ENCODE measurements at places on chromosomes 2 and 18. TPM values are rescaled to one million over a fixed set of nuclear protein-coding genes. Genes with fewer than 3 reads are reported as not detected.

The CSRNP3 gene
- 0.44 TPM for total RNA-seq

The NCKAP5 gene
- total RNA-seq = under 0.01 TPM

The RSAD2 gene
- 0.20 TPM for total RNA-seq

DNA sequence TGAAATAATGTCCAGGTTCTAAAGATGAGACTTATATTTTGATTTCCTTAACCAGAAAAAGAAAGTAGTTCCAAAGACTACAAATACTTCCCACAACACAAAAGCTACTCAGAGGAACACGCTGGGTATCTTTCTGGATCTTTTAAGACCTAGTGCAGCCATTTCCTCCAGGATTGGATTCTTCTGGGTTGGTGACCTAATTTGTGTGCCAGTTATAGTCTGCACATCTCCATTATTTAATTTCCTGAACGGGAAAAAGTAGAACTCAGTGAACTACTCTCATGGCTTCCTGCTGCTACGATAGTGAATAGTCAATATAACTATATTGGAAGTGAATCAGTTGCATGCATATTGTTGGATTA, 1.5 kb downstream of the TMEM87B start:
- no peak for DNase-seq

GRCh38 chr2:60544062-60544461, 9.4 kb downstream of the BCL11A start:
- no peak for DNase-seq

DNA sequence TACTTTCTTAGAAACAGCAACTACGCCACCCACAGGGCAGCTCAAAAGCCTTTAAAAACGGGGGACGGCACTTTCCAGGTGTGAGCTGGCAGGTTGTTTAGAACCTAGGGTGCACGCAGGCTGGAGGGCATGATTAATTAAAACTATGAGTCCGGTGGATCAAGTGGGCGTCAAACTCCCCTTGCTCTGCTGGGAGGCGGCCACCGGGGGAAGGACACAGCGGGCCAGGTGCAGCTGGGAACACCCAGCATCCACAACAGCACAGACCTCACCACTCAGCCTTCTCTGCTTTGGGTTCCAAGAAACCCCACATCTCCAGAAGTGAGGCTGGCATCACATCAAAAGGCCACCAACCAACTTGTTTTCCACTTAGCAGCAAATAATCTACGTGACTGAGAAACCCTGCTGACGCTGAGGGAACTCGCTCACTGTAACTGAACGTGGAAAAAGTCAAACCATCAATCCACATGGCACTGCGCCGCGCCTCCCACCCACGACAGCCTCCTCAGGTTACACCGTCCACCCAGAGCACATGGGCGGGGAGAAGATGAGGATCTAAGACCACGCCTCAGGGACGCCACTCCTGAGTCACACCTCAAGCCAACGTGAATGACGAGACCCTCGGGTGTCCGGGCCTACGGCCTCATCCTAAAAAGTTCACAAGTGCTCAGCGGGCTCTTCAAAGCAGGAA, 118.2 kb downstream of the ZNF516 start:
- no peak for DNase-seq

DNA sequence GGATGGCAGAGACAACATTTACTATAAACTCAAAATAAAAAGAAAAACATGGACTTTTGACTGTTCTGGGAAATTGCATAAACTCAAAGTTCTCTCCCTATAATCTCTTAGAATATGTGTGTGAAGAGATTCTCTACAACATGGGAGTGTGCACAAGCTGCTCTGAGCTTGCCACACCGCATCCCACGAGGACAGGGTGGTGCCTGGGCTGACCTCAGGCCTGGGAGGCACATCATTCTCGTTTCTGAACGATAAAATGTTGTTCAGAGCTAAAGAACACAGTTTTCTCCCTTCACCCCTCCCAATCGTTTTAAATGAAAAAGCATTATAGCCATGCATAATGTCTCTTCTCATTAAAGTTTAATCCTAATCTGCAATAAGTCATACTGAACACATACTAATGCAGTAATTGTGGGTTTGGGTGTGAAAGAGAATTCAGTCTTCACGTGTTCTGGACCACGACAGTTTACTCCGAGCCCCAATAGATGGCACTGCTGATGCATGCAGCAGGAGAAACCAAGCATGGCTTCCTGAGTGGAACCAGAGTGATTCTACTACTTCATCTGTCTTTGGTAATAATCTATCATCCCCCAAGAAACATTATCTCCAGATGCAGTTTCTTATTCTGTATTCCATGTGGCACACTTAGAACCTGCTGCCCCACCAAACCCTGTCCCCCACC, 46.9 kb upstream of the LAMA1 start:
- no peak for DNase-seq

DNA sequence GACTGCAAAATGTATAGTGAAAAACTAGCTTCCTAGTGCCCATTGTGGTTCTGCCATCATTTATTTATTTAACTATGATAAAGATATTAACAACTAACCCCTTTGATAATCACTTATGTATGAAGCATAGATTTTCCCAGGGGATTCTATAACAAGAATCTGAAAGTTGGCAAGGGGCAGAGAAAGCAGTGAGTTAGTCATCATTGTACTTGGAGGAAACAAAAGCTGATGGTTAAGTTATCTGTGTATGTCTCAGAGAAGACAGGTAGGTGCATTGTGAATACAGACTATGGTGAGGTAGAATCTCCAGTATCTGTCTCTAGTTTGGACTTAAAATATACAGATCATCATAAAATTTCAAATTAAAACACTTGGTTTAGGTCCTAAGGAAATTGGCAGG, 2159.1 kb upstream of the CELF4 start:
- peak; percentile 5 for DNase-seq

- no peak for DNase-seq
These were observed 3.7 kb upstream of the SOCS6 start for GRCh38 chr18:70284976-70285620.

GRCh38 chr18:58716060-58716756, 44.9 kb downstream of the MALT1 start:
- DNase-seq = no peak

Data from lung microvascular endothelial cell (primary cell).